Uterus (tissue), 4 donors: ENCODE measurements at places on chromosomes 7 and 10. TPM values are rescaled to one million over a fixed set of nuclear protein-coding genes. Genes with fewer than 3 reads are reported as not detected.

- H3K27me3 ChIP-seq = no peaks in the 10 kb centered on the region
- no peak for DNase-seq
- H3K4me1 ChIP-seq = no peaks in the 10 kb centered on the region
These were observed 29.6 kb downstream of the DMBT1 start for GRCh38 chr10:122590153-122590552.

DNA sequence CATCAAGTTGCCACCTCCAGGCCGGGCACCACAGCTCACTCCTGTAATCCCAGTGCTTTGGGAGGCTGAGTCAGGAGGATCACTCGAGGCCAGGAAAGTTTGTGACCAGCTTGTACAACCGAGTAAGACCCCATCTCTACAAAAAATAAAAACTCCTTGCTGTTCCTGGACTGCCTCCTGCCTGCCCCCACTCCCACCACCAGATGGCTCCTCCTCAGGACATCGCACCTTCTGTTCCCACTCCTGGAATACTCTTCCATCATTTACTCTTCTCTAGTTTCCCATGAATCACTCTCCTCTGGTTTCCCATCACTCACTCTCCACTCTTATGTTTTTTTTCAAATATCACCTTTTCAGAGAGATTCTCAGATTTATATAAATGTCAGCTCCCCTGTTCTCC is 540.7 kb downstream of the CALN1 start:
- no peaks in the 10 kb centered on the region for H3K27me3 ChIP-seq
- no peak overlapping the region for H3K4me3 ChIP-seq
- DNase-seq = no peak
- no peaks in the 10 kb centered on the region for H3K4me1 ChIP-seq
- no peak overlapping the region for H3K27ac ChIP-seq

GRCh38 chr10:92291921-92292845 is 1.2 kb downstream of the MARCHF5 start:
- no peaks in the 10 kb centered on the region for H3K36me3 ChIP-seq
- peaks cover 9% of the 10 kb centered on the region for H3K4me1 ChIP-seq
- no peaks in the 10 kb centered on the region for H3K27me3 ChIP-seq
- H3K4me3 ChIP-seq = peak overlapping the region; percentile 94

GRCh38 chr10:34641147-34641912 is 173.8 kb downstream of the PARD3 start:
- H3K4me1 ChIP-seq = peaks cover 12% of the 10 kb centered on the region
- H3K27ac ChIP-seq = no peak overlapping the region
- H3K27me3 ChIP-seq = no peaks in the 10 kb centered on the region
- no peak for DNase-seq

GRCh38 chr7:34163956-34164355 is 258.6 kb downstream of the BMPER start:
- H3K36me3 ChIP-seq = no peaks in the 10 kb centered on the region
- H3K4me1 ChIP-seq = no peaks in the 10 kb centered on the region
- no peak overlapping the region for H3K27ac ChIP-seq

DNA sequence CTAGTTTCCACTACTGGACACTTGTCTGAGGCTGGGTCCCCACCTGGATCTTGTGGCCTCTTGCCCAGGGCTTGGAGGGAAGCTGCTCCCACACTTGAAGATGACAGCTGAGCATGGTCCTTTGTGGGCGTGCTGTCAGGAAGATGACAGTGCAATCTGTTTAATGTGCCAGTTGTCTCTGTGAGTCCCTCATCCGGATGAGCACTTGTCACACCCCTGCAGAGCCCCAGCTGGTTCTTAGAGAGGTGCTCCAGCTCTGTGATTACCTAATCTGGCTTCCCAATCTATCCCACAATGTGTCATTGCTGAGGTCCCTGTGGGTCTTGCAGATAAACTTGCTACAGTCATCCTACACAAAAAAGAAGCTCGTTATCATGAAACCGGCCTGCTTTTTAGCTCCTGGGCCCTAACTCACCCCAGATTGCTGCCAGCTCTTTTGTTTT is 34.8 kb upstream of the CCSER2 start:
- H3K36me3 ChIP-seq = no peaks in the 10 kb centered on the region
- no peaks in the 10 kb centered on the region for H3K4me1 ChIP-seq
- H3K27me3 ChIP-seq = no peaks in the 10 kb centered on the region
- no peak overlapping the region for H3K4me3 ChIP-seq
- no peak overlapping the region for H3K27ac ChIP-seq

DNA sequence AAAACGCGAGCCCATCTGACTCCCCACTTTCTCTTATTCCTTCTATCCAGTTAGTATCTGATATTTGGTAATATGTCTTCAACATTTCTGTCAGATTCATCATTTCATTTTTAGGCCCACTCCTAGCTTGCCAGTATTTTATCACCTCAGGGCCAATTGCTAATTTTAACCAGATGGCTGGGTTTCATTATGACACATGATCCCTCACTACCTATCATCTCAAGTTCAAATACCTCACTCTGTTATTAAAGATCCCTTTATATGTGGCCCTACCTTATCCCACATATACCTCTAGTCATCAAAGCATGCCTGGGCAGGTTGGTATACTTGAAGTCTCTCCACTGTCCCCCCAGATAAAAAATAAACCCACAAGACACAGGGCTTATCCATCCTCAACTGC is 104.9 kb downstream of the RNLS start:
- peaks cover 6% of the 10 kb centered on the region for H3K4me1 ChIP-seq
- H3K4me3 ChIP-seq = no peak overlapping the region
- no peaks in the 10 kb centered on the region for H3K27me3 ChIP-seq
- no peak for DNase-seq

GRCh38 chr7:52569151-52569550 is 466.3 kb upstream of the POM121L12 start:
- no peak for DNase-seq
- no peaks in the 10 kb centered on the region for H3K27me3 ChIP-seq
- H3K4me3 ChIP-seq = no peak overlapping the region

DNA sequence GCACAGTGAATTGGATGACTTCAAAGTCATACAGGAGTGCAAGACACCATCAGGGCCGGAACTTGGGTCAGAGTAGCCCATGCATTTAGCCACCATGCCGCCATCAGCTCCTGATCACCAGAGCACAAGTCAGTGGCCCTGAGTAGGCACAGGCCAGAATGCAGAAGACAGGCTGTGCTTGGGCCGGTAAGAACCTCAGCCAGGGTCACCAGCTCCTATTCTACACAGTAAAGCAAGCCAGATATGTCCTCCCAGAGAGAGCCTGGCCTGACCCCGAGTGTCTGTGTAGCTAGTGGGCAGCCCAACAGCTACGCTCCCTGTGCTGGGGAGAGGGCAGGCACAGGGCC is 44.5 kb upstream of the COL13A1 start:
- no peak overlapping the region for H3K4me3 ChIP-seq
- no peak overlapping the region for H3K27ac ChIP-seq
- H3K36me3 ChIP-seq = no peaks in the 10 kb centered on the region
- DNase-seq = no peak

DNA sequence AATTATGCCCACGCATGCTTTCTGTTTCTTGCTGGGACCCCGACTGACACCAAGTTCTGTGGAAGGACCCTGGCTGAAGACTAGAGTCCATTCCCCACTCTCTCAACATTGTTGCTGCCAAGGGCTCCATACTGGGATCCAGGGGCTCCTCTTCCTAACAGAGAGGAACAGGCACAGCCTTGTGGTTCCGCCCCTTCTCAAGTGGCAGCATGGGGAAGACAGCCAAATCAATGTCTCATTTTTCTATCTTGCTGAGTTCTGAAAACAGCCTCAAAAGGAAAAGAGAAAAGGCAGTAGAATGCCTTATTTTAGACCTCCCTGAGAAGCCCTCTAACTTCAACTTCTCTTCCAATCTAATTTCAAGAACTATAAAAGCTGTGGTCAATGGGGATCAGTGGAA is 23.7 kb upstream of the LAMB1 start:
- H3K27me3 ChIP-seq = no peaks in the 10 kb centered on the region
- DNase-seq = no peak
- no peak overlapping the region for H3K27ac ChIP-seq
- H3K4me1 ChIP-seq = no peaks in the 10 kb centered on the region
- H3K36me3 ChIP-seq = no peaks in the 10 kb centered on the region
- H3K4me3 ChIP-seq = no peak overlapping the region

GRCh38 chr10:90914992-90915765 is 5.7 kb downstream of the ANKRD1 start:
- no peaks in the 10 kb centered on the region for H3K27me3 ChIP-seq
- DNase-seq = no peak
- no peak overlapping the region for H3K27ac ChIP-seq

- no peak overlapping the region for H3K27ac ChIP-seq
- no peaks in the 10 kb centered on the region for H3K27me3 ChIP-seq
- no peaks in the 10 kb centered on the region for H3K4me1 ChIP-seq
- H3K36me3 ChIP-seq = no peaks in the 10 kb centered on the region
These were observed 756.4 kb downstream of the XPNPEP1 start for GRCh38 chr10:109166935-109167334.

DNA sequence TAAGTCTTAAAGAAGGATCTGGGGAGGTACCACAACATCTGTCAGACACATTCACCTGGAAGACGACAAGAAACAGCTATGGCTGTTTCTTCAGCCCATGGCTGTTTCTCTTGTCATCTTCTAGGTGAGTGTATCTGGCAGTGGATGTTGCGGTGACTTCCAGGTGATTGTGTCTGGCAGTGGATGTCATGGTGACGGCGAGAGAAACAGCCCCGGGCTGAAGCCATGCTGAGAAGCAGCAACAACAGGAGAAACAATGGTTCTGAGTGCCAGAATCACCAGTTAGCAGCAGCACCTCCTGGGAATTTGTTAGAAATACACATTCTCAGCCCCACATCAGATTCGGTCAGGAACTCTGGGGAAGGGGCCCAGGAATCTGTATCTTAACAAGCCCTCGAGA is 68.6 kb upstream of the SYPL1 start:
- H3K4me1 ChIP-seq = no peaks in the 10 kb centered on the region
- no peaks in the 10 kb centered on the region for H3K27me3 ChIP-seq
- DNase-seq = no peak
- no peak overlapping the region for H3K27ac ChIP-seq
- no peak overlapping the region for H3K4me3 ChIP-seq
- H3K36me3 ChIP-seq = no peaks in the 10 kb centered on the region

DNA sequence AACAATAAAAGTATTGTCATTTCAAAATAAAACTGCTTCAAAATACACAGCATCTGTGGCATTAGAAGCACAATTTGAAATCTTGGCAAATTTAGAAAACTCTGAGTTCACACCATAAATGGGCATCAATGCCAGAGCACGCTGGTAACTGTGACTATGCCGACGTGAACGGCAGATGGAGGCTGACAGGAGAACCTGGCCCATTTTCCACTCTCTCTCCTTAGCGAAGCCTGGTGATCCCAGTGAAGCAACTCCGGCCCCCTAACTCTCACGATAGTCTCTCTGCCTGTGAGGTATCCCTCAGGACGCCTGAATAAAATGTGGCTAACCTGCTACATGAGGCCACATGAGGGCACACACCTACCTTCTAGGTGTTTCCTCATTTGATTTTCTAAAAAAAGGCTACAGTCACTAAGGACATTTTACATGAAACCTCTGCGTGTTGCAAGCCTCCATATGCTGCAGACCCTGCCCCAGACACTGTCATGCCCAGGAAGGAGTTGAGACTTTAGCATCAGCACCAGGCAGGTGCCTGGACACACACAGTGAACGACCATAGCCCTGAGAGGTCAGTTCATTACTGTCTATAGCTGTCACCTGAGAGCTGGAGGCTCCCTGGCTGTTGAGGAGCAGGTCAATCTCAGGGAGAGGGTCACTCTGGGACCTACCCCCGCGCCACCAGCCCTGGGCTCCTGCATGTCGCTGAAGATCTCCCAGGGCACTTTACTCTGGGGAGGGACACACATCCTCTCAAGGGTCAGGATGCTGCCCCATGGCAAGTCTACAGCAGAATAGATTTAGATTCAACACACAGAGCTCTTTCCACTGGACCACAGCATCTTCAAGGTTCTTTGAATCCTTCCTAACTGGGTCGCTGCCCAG is 62.9 kb upstream of the CAMK2B start:
- H3K4me3 ChIP-seq = no peak overlapping the region
- no peak for DNase-seq
- no peaks in the 10 kb centered on the region for H3K27me3 ChIP-seq
- H3K4me1 ChIP-seq = no peaks in the 10 kb centered on the region
- H3K27ac ChIP-seq = no peak overlapping the region

DNA sequence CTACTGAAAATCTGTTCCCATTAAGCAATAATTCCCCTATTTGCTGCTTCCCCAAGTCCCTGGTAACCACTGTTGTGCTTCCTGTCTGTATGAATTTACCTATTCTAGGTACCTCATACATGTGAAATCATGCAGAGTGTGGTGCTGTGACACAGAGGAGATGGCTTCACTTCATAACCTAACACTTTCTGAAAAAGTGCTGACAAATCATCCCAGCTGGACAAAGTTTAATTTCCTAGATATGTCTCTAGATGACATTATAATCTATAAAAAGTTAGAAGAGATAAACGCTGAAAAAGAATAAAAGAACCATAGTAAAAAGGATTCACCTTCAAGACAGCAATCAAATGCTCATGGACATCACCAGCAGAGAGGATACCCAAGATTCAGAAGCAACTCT is 277.9 kb downstream of the SKIDA1 start:
- H3K27ac ChIP-seq = no peak overlapping the region
- DNase-seq = no peak
- no peaks in the 10 kb centered on the region for H3K4me1 ChIP-seq
- H3K36me3 ChIP-seq = no peaks in the 10 kb centered on the region
- no peak overlapping the region for H3K4me3 ChIP-seq

- H3K27ac ChIP-seq = no peak overlapping the region
- no peak overlapping the region for H3K4me3 ChIP-seq
- no peaks in the 10 kb centered on the region for H3K27me3 ChIP-seq
- no peaks in the 10 kb centered on the region for H3K4me1 ChIP-seq
- no peaks in the 10 kb centered on the region for H3K36me3 ChIP-seq
These were observed 51.7 kb downstream of the SNX10 start for GRCh38 chr7:26343320-26343832.

GRCh38 chr7:118185163-118185860 is 1.3 kb downstream of the LSM8 start:
- H3K27me3 ChIP-seq = no peaks in the 10 kb centered on the region
- H3K4me3 ChIP-seq = peak overlapping the region; percentile 87
- no peak for DNase-seq
- H3K36me3 ChIP-seq = no peaks in the 10 kb centered on the region
- no peaks in the 10 kb centered on the region for H3K4me1 ChIP-seq

DNA sequence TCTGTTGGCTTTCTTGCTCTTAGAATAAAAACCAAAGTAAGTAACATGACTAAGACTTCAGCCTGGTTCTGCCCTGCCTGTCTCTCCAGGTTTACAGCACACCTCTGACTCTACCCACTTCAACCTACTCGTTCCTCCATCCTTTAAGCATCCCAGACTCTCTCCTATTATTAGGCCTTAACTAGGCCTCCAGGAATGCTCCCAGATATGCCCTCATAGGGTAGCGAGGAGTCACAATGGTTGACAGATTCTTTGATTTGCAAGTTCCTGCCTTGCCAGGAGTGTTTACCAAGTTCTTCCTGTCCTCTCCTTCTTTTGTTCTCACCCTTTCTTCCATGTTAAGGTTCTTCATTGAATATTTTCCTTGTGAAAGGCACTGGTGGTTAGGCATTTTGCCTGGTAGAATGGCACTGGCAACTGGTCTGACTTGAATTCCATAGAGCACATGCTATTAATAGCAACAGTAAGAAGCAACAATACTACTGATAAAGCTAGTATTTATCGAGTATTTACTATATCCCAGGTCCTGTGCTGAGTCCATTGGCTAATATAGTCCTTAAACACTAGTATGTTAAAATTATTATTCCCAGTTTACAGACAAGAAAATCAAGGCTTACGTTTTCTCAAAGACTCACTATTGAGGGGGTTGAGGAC is 327.9 kb upstream of the PRKCQ start:
- no peaks in the 10 kb centered on the region for H3K4me1 ChIP-seq
- no peaks in the 10 kb centered on the region for H3K27me3 ChIP-seq
- DNase-seq = no peak
- H3K27ac ChIP-seq = no peak overlapping the region

The BAMBI gene
- 6.4 TPM for total RNA-seq

The PROSER2 gene
- 2.1 TPM for total RNA-seq

The C7orf57 gene
- total RNA-seq = not detected

The HMX3 gene
- not detected for total RNA-seq

The ZNF282 gene
- total RNA-seq = 27.2 TPM
